ENCODE measurements at places on chromosomes 3 and 15.

GRCh38 chr3:82627733-82628132 lies 866.3 kb upstream of the GBE1 start:
- H3K4me3 ChIP-seq: no peak overlapping the region
- no peaks in the 10 kb centered on the region for H3K4me1 ChIP-seq
- H3K27me3 ChIP-seq: no peaks in the 10 kb centered on the region
- no peak overlapping the region for H3K27ac ChIP-seq
- no peak for DNase-seq

DNA sequence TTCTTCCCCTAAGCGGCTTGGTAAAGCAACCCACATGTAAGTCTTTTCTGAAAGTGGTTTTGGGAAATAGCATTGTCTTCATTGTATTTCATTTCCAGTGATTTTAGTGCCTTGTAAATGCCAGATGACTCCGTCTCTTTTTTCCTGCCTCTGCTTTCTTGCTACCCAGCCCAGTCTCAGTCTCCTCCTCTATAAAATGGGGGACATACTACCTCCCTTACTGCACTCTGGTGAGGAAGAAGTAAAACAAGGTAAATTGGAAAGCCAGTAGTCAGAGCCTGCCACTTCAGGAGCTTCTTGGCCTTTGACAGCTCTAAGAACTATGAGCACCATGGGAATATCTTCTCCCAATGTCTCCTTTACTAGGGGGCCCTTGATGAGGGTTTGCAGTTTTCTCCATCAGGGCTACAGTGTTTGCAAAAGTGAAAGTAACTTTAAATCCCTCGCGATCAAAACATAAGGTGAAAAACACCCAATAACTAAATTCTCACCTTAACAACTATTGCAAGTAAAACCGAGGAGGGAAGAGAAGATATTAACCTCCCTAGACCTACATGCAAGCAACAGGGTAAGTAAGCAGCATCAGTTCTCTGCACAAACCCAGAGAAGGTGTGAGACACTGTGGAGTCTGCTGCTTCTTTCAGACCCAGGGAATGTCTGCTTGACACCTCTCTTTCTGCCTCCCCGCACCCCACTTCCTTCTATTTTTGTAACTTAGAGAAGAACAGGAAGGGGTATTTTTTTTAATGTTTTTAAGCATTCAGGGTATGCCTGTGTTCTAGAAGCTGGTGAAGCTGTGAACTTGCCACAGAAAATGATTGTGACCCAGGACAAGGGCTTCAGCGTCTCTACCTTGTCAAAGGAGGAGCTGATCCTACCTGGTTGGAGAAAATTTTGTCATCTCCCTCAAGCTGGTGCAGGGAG lies 159.1 kb upstream of the EOMES start:
- DNase-seq: no peak
- H3K27ac ChIP-seq: peak overlapping the region; percentile 72
- H3K27me3 ChIP-seq: no peaks in the 10 kb centered on the region
- H3K4me1 ChIP-seq: peaks cover 63% of the 10 kb centered on the region
- H3K4me3 ChIP-seq: peak overlapping the region; percentile 77
- no peaks in the 10 kb centered on the region for H3K36me3 ChIP-seq

DNA sequence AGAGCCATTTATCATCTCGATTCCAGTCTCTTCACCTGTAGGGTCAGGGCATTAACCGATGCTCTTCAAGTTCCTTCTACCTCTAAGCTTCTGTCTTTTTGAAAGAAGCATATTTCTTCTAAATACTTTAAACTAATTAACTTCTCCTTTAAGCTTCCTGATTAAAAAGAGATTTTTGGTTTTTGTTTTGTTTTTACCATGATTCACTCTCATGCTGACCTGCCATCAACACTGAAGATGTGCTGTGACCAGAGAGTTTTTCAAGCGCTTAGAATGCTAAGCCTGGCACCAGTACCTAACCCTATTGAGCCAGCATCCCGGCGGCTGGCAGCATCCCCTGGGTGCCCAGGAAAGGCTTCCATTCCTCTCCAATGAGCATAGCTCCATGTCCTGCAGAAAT lies 89.3 kb downstream of the FOXP1 start:
- H3K27me3 ChIP-seq: no peaks in the 10 kb centered on the region
- peaks cover 90% of the 10 kb centered on the region for H3K4me1 ChIP-seq
- H3K27ac ChIP-seq: peak overlapping the region; percentile 78
- peak overlapping the region; percentile 8 for H3K4me3 ChIP-seq
- DNase-seq: no peak

DNA sequence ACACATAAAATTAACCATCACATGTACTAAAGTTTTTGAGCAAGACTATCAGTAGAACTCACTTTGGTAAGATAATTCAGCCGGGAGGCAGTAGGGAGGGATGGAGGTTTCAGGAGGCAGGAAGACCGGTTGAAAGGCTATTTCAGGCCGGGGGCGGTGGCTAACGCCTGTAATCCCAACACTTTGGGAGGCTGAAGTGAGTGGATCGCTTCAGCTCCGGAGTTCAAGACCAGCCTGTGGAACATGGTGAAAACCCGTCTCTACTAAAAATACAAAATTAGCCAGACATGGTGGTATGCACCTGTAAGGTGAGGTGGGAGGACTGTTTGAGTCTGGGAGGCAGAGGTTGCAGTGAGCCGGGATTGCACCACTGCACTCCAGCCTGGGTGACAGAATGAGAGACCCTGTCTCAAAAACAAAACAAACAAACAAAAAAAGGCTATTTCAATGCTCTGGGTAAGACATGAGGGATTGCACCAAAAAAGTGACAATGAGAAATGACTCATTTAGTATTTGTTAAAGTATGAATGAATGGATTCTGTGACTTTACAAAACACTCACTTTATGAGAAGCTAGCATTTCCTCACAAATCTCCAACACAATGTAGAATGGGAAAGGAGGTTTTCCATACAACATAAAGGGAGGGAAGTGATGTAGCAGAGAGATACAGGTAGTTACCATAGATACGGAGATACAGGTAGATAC lies 43.9 kb downstream of the SH3BP5 start:
- H3K27ac ChIP-seq: peak overlapping the region; percentile 1
- H3K36me3 ChIP-seq: no peaks in the 10 kb centered on the region
- peaks cover 72% of the 10 kb centered on the region for H3K4me1 ChIP-seq
- no peaks in the 10 kb centered on the region for H3K27me3 ChIP-seq
- DNase-seq: no peak

DNA sequence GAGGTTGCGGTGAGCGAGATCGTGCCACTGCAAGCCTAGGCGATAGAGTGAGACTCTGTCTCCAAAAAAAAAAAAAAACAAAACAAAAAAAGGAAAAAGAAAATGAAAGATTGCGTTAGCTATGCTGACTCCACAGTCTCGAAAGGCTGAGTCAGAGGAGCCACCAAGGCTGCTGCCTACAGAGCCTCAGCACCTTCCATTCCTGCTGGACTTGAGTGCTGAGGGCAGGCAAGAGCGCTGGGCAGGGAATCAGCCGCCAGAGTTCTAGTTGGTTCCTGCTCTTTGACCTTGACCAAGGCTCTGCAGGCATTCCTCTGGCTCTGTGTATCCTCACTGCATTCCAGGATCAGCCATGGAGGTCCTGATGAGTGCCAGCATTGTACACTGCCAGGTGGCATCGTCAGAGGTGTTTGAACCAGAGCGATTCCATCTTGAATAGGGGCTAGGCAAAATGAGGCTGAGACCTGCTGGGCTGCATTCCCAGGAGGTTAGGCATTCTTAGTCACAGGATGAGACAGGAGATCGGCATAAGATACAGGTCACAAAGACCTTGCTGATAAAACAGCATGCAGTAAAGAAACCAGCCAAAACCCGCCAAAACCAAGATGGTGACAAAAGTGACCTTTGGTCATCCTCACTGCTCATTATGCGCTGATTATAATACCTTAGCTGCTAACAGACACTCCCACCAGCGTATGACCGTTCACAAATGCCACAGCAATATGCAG lies 5.9 kb downstream of the MESP2 start:
- H3K4me1 ChIP-seq: peaks cover 15% of the 10 kb centered on the region
- H3K36me3 ChIP-seq: no peaks in the 10 kb centered on the region
- H3K27ac ChIP-seq: no peak overlapping the region
- H3K27me3 ChIP-seq: peaks cover 32% of the 10 kb centered on the region
- H3K4me3 ChIP-seq: no peak overlapping the region

DNA sequence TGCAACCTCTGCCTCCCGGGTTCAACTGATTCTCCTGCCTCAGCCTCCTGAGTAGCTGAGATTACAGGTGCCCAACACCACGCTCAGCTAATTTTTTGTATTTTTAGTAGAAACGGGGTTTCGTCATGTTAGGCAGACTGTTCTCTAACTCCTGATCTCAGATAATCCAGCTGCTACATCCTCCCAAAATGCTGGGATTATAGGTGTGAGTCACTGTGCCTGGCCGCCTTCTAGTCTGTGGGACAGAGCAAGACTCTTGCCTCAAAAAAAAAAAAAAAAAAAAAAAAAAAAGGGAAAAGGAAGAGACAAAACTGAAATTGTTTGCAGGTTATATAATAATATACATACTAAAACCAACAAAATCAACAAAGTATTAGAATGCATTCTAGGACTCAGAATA lies 215.2 kb downstream of the PCCB start:
- no peak overlapping the region for H3K27ac ChIP-seq
- no peaks in the 10 kb centered on the region for H3K27me3 ChIP-seq
- peaks cover 88% of the 10 kb centered on the region for H3K36me3 ChIP-seq
- DNase-seq: no peak

DNA sequence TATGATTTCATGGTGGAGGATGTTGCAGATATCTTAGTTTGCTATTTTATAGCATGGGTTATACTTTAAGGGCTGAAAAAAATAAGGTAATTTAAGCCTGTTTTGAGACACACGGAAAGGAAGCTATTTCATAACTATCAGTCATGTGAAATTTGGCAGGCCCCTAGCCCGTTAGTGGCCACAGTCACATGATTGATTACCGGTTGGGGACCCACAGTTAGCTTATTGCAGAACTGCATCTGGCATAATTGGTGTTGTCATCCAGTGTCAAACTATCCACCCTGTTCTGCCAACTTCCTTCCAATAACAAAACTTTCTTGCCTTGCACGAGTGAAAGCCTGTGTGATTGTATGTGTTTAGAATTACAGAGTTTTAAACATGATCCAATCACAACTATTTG lies 35.2 kb downstream of the FNDC3B start:
- H3K27ac ChIP-seq: no peak overlapping the region
- no peaks in the 10 kb centered on the region for H3K27me3 ChIP-seq
- no peak for DNase-seq
- peaks cover 13% of the 10 kb centered on the region for H3K36me3 ChIP-seq
- no peak overlapping the region for H3K4me3 ChIP-seq
- H3K4me1 ChIP-seq: peaks cover 15% of the 10 kb centered on the region

DNA sequence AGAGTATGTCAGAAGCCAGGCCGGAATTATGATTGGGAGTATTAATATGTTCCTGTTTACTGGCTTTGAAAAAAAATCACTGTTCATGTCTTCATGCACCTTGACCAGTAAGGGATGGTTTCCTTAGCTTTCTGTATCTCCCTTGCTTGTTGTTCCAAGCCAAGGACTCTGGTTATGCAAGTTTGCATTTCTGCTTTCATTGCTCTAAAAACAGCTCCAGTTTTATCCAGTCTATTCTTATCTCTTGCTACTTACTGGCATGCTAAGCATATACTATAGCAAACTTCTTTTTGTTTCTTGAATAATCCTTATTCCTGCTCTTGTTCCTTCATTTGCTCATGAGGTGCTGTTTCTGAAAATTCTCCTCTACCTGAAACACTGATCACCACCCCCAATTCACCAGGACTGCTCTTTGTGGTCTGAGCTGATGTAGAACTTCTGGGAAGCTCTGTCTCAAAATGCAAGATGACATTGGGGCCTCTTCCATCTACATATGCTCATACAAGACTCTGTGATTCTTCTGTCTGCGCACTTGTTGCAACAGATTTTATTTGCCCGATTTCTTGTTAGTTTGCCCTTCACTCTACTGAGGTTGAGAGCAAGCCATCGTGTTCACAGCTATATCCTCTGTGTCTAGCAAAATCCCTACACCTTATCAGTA lies 173.0 kb downstream of the EBLN2 start:
- no peak for DNase-seq
- H3K27me3 ChIP-seq: no peaks in the 10 kb centered on the region
- no peaks in the 10 kb centered on the region for H3K36me3 ChIP-seq
- H3K4me1 ChIP-seq: no peaks in the 10 kb centered on the region
- no peak overlapping the region for H3K27ac ChIP-seq

DNA sequence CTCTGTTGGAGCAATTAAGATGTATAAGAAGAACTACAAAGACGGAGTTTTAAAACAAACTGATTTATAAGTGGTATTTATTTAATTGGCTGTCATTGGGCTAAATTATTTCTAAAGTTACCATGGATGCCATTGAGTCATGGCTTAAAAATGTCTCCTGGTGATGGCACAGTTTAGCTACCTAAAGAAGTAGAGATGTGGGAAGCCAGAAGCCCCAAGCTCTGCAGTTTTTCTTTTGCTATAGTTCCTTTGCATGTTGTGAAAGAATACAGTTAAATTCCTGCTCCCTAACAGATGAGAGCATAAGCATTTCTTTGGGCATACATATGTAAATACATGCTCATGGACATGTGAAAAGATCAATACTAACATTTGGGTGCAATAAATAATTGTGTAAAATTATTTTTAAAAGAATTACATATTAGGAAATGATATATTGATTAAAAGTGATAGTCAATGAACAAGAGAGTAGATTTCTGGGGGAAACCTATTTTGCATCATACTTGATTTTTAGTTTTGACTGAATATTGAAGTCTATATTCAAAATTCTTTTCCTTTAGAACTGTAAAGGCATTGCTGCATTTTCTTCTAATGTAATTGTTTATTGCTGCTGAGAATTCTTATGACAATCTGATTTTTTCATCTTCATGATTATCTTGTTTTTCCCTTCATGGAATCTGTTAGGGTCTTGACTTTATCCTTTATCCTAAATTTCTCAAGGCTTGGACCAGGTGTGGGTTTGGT lies 2.1 kb downstream of the OPA1 start:
- peaks cover 70% of the 10 kb centered on the region for H3K4me1 ChIP-seq
- peak overlapping the region; percentile 94 for H3K4me3 ChIP-seq
- H3K27me3 ChIP-seq: no peaks in the 10 kb centered on the region
- no peak for DNase-seq
- H3K36me3 ChIP-seq: peaks cover 64% of the 10 kb centered on the region

DNA sequence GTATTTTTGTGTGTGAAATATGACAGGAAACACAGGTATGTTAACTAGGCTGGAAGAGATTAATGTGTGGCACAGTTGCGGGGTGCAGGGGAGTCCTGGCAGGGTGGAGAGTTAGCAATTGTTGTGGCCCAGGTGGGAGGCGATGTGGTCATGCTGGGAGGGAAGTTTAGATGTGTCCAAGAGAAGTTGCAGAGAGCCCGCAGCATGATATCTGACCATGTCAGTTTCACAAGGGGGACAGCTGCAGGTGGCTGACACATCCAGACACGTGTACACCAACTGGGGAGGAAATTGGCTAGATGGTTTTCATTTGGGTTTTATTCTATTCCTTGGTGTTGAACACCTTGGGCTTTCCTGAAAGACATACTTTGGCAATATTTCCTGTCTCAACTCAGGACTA lies 172.8 kb upstream of the RGMA start:
- no peak for DNase-seq
- H3K36me3 ChIP-seq: no peaks in the 10 kb centered on the region
- no peaks in the 10 kb centered on the region for H3K4me1 ChIP-seq
- no peak overlapping the region for H3K4me3 ChIP-seq
- peaks cover 5% of the 10 kb centered on the region for H3K27me3 ChIP-seq
